ENCODE measurements at places on chromosomes 3 and 15.

- no peak for DNase-seq
These were observed 944 bp upstream of the EIF4E3 start for GRCh38 chr3:71726146-71726545.

- DNase-seq = no peak
These were observed 54.0 kb downstream of the POLQ start for GRCh38 chr3:121491683-121492320.

DNA sequence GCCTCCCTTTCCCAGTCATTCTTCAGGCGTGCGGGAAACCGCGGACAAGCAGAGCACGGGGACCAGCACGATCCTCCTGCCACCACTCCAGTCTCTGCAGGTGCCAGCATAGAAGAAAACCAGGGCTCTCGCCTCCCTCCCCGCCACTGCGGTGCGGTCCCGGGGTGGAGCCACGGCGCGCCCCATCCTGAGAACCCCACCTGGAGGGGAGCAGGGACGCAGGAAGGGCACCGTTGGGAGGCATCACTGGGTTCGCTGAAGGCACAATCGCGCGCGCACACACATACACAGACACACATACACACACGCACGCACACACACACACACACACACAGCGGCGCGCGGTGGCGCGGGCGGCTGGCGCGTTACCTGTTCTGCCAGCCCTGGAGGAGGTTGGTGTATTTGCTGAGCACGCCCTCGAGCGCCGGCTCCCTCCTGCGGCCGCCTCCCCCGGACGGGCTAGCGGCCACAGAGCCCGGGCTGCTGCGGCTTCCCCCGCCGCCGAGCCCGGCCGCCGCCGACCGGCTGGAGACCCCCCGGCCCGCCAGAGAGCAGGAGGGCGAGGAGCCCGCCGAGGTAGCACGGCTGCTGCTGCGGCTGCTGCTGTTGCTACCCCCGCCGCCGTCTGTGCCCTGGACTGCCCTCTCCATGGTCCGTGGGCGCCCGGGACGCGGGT lies 394 bp downstream of the OSBPL10 start:
- DNase-seq = no peak

DNA sequence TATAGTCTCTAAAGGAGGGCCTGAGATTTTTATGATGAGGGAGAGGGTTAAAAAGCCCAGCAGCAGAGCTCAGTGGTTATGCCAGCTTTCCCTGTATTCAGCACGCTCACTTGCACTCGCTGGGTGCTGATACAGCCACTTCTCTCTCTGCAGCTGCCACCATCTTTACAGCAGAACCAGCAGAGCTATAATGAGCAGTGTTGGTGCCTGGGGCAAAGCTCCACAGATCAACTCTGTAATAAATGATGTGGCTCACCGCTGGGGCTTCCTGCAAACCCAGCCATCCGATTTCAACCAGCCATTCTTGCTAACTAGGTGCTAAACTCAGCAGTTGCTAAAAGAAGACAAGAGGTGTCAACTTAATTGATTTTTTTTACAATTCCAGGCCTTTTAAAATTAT lies 48.0 kb downstream of the ARNT2 start:
- no peak for DNase-seq

DNA sequence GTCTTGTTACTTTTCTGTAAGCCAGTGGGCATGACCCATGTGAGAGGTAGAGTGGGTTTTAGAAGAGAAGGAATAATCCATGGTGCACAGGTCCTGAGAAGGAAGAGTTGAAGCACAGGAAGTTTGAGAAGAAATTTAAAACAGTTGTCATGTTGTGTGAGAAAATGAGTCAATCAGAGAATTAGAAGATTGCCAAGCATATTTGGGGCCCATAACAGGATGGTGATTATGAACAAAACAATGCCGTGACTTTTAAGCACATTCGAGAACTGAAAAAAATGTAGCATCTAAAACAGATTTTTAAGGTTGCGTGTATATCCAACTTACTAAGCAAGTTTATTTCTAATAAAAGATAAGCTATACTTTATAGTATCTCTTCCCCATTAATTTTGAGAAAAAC lies 198.7 kb downstream of the RORA start:
- DNase-seq = no peak

DNA sequence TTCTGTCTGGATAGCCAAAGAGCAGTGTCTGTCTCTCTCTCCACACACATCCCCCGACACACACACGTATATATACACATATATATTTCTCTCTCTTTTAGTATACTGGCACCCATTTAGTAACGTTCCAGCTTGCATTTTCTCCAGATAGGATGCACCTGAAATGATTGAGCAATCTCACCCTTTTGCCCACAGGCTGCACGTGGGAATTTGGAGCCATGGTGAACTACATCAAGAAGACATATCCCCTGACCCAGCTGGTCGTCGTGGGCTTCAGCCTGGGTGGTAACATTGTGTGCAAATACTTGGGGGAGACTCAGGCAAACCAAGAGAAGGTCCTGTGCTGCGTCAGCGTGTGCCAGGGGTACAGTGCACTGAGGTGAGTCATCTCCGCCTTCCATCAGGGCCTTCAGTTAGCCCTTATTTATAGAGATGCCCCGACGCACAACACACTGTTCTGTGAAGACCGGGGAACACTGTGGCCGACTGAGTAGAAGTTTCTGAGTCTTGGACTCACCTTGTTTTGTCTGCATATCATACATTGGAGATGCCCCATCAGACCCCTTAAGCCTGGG lies 45.7 kb downstream of the RLBP1 start:
- DNase-seq = no peak

DNA sequence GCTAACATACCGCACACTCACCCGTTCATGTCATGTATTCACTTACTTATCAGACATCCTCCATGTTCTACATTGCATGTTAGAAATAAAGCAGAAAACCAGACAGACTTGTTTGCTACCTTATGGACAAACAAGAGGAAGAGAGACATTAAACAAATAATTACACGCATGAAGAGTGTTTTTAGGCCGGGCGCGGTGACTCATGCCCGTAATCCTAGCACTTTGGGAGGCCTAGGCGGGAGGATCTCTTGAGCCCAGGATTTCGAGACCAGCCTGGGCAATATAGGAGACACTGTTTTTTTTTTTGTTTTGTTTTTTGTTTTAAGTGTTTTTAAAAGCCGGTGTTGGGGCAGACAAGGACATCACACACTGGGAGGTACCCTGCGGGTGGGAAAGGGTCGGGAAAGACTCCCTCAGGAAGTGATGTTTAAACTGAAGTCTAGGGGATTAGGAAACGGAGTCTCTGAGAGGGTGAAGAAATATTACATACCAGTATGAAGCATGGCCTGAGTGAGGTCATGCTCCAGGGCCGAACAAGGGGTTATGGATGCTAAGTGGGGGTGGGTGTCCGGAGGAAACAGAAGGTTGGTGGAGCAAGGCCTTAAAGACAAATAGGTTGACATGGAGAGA lies 2.1 kb upstream of the USP3 start:
- DNase-seq = no peak

DNA sequence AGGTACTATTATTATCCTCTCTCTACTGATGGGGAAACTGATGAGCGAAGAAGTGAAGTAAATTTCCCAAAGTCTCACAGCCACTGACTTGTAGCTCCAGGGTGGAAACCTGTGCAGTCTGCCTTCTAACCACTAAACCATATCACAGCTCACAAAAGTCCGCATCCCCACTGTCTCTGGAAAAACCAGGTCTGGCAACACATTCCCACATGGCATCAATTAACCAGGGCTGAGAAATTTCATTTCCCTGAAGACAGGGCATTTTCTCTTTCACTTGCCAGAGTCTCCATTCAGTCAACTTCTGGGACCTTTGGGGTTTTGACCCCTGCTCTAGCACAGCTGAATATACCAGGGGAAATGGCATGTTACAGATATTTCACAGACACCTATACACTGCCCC lies 26.5 kb downstream of the FBXO40 start:
- DNase-seq = no peak

DNA sequence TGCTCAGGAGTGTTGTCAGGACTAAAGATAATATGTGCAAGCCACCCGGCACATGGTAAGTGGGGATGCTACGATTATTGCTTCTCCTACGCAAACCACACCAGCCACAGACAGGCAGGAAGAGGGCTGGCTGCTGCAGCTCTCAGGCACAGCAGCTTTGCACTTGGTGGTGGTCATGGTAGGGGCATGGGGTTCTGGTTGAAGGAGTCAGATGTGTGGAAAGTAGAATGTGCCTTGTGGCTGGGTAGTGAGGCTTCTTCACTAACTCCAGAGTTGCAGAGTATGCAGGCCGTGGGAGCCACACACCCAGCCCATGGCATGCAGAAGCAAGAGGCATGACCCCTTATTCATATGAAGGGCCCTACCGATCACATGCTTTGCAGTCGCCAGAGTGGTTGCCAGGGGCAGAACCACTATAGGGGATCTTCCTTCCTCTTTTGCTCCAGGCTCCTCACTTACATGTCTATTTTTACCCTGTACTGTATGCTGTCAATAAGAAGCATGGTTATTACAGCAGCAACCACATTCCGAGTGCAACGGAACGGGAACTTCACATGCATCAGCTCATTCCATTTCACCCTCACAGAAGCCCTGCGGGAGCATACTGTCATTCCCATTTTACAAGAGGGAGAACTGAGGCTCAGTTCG lies 59.2 kb upstream of the HERC1 start:
- DNase-seq = no peak

GRCh38 chr3:126476166-126477060 lies 722 bp upstream of the ZXDC start:
- DNase-seq = no peak

DNA sequence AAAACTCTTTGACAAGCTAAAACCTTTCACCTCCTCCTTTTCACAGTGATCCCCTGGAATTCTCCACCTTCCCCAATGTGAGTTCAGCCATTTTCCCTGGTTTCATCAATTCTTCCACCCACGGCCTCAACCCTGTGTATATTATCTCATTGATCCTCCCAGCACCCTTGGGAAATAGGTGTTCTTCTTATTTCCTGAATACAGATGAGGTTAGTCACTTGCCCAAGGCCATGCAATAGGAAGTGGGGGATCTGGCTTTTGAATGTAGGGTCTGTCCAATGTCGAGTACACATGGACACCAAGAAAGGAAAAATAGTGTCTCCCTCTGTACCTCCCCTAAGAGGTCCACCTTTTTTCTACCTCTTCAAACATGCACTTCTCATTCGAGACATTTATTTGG lies 262.8 kb upstream of the ST8SIA2 start:
- DNase-seq = no peak

DNA sequence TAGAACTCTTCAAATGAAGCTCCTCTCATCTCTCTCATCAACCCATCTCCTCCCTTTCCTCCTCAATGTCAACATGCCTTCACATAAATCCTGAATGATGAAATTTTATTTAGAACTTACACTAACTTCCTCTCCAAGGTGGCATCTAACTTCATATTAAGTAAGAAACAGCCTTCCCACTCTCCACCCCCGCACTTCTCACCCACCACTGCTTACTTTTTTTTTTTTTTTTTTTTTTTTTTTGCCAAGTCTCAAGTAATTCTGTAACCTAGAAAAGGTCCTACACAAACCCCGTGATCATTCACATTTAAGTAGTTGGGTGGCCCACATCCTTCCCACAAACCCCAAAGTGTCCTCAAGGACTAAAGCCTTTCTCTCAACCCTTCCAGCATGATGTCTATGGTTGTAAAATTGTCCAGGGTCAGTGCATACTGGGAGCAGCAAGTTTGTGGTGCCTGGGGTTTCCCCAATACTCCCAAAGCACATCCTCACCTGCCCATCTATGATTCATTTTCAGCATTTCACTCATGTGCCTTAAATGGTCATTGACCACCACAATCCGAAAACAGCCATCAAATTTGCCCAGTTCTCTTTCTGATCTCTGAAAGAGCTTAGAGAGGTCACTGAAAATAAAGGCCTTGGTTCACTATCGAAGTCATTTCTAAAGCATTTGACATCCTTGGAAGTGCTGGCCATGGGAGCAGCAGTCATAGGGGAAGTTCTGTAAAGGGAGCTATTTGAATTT lies 47.2 kb downstream of the CD86 start:
- no peak for DNase-seq

DNA sequence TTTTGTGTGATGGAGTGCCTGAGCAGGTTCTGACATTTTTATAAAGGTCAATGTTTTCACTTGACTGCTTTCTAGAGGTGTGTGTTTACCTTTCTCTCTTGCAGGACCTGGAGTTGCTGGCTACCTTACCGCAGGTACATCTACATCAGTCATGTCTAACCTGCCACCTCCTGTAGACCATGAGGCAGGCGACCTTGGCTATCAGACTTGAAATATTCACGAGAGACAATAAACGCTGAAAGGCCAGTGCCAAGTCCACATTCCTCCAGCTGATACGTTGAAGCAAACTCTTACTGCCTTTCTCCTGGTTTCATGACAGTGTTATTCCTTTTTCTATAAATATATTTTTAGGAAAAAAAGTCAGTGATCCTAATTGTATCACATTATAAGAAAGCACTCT lies 59.0 kb upstream of the ACKR4 start:
- DNase-seq = no peak

GRCh38 chr3:126111566-126112475 lies 27.9 kb upstream of the SLC41A3 start:
- DNase-seq = no peak

DNA sequence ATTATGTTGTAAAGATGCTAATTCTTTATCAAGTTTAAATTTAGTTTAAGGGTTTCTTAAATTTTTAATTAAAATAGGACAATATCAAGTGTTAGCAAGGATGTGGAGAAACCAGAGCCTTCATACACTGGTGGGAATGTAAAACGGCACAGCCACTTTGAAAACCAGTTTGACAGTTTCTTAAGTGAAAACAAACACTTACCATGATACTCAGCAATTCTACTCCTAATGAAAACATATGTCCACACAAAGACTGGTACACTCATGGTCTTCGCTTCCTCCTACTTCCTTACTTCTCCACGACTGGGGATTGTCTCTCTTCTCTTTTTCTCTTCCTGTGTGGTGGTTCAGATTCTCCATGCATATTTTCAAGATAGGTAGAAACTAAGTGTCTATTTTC lies 9.2 kb downstream of the SKIC8 start:
- no peak for DNase-seq

- DNase-seq = no peak
These were observed 14.0 kb downstream of the UBE2E1 start for GRCh38 chr3:23819599-23820360.

All from AG04449 (cell line).